Epithelial cell of umbilical artery (primary cell): ENCODE measurements at places on chromosomes 16 and 17. TPM values are rescaled to one million over a fixed set of nuclear protein-coding genes. Genes with fewer than 3 reads are reported as not detected.

CD300H gene
- total RNA-seq, result not detected in 2 replicates

NPIPB2 gene
- 0.32 and 1.1 TPM in 2 replicates for total RNA-seq

CDH8 gene
- total RNA-seq, result not detected in 2 replicates

DNAH9 gene
- total RNA-seq, result not detected in 2 replicates

G6PC1 gene
- not detected in 2 replicates for total RNA-seq

ADCY9 gene
- total RNA-seq, result 7.5 and 12.6 TPM in 2 replicates

CMTM2 gene
- total RNA-seq, result not detected in 2 replicates

CCL4 gene
- not detected in 2 replicates for total RNA-seq

WFIKKN1 gene
- total RNA-seq, result 0.15 TPM in 1 of 2 replicates, not detected in the other

ALOX15B gene
- not detected in 2 replicates for total RNA-seq

PTX4 gene
- total RNA-seq, result not detected in 2 replicates

TBC1D3E gene
- not detected in 2 replicates for total RNA-seq

KRT17 gene
- total RNA-seq, result 0.32 and 0.61 TPM in 2 replicates

PRSS36 gene
- total RNA-seq, result 0.32 and 1.5 TPM in 2 replicates

NUDT7 gene
- total RNA-seq, result 1.7 and 2.6 TPM in 2 replicates

ADGRG1 gene
- 10.6 and 12.3 TPM in 2 replicates for total RNA-seq
